Cortex of kidney (tissue), 1 donor: ENCODE measurements at places on chromosomes 6 and 20.

DNA sequence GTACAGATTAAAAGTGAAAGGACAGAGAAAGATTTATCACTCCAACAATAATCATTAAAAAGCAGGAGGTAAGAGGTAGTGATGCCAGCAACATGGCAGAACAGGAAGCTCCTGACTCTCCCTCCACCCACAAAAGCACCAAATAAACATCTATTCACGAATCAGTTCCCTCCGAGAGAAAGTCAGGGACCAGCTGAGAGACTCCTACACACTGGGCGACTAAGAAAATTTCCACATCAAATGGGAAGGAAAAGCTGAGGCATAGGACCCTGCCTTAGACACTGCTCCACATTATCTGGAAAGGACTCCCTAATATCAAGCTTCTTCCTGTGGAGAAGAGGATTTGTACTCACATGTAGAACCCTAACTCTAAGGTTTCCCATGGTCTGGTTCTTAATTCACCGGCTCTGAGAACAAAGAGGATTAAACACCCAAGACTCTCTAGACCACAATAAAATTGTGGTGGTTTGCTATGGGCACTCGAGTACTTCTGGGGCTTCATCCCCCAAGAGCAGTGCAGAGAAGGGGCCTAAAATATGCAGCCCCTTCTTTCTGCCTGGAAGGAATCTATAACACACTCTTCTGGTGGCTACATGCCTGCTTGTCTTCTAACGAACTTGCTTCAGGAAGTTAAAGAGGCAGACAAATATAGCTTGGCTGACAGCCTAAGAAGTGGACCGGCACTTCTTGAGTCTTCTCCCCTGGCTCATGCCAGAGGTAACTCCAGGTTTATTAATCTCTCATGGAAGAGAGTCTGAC is 29.4 kb upstream of the ASF1A start:
- no peak for DNase-seq

DNA sequence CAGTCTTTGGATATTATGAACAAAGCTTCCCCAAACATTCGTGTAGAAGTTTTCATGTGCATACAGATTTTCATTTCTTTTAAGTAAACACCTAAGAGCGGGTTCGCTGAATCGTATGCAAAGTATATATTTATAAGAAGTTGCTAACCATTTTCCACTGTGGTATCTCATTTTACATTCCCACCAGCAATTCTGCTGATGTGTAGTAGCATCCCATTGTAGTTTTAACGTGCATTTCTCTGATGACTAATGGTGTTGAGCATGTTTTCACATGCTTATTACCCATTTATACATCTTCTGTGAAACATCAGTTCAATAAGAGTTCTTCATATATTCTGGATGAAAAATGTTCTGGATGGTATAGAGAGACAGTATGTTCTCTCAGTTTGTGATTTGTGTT is 97.4 kb downstream of the IYD start:
- DNase-seq = no peak

DNA sequence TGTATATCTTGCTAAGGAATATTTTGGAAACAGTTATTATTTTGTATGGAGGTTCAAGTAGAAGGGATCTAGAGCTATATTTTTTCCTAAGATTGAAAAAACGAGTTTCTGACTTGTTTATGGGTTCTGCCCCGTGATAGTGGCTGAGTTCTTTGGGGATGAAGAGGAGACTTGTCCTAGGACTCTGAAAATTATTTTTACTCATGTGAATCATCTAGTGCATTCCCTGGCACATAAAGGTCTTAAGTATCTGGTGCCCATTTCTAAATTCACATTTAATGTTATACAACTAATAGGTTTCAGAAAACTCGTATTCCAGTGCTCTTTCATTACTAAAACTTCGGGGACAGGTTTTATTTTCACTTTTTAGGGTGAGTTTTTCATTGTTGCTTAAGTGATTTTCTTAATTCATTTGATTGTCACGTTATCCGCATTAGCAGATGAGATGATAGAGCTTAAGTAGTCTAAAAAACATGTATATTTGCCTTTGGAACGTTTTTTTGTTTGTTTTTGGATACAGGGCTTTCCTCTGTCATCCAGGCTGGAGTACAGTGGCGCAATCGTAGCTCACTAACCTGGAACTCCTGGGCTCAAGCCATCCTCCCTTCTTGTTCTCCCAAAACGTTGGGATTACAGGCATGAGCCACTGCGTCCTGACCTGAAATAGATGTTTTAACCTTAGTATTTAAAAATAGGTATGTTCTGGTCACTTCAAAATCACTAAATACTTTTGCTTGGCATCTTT is 2.1 kb downstream of the NFYA start:
- DNase-seq = no peak

GRCh38 chr6:73542891-73543290 is 22.1 kb upstream of the EEF1A1 start:
- DNase-seq = no peak

- no peak for DNase-seq
These were observed 93.3 kb downstream of the SNX5 start for GRCh38 chr20:17875106-17875980.

- DNase-seq = no peak
These were observed 37.9 kb upstream of the CHD6 start for GRCh38 chr20:41655962-41656618.
